ENCODE measurements at places on chromosomes 1 and 21. TPM values are rescaled to one million over a fixed set of nuclear protein-coding genes. Genes with fewer than 3 reads are reported as not detected.

CDC14A gene
- total RNA-seq, result 2.2 TPM

TFF3 gene
- not detected for total RNA-seq

B3GALT5 gene
- total RNA-seq, result 0.02 TPM

FCRL3 gene
- total RNA-seq, result not detected

TRAPPC3 gene
- total RNA-seq, result 194 TPM

SLC9A1 gene
- total RNA-seq, result 23.6 TPM

AMY1B gene
- not detected for total RNA-seq

DHRS3 gene
- 229 TPM for total RNA-seq

DNA sequence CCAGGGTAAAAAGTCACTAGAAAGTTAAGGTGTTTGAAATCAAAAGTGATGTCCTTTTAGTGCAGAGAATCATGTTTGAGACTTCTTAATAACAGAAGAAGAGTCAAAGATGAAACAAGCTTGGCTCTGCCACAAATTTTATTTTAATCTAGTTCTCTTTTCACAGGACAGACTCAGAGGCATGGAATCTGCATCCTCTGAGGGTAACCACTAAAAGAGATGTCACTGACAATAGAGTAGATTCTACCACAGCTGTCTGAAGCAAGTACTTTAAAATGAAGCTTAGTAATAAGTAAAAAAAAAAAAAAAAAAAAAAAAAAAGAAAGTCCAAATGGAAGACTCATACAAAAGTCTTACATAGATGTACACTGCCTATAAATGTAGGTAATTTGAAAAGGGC, 519.7 kb upstream of the PRMT6 start:
- no peak for DNase-seq

DNA sequence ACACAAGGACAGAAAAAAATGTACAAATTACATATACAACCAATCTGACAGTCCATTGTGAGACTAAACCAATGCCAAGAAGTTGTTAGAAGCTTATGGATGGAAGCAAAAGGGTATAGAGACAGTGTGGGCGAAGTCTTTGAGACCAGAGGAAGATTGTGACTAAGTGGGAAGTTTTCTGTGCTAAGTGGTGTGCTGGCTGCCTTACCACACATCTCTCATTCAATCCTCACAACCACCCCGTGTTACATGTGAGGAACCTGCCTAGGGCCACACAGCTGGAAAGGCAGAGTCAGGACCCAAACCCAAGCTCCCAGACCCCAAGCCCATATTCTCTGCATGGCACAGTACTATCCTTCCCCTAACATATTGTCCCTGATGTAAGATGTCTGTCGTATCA, 53.5 kb upstream of the DUSP10 start:
- DNase-seq, result no peak

- DNase-seq, result no peak
Measured at GRCh38 chr1:1132042-1132950, 16.4 kb upstream of the C1orf159 start.

DNA sequence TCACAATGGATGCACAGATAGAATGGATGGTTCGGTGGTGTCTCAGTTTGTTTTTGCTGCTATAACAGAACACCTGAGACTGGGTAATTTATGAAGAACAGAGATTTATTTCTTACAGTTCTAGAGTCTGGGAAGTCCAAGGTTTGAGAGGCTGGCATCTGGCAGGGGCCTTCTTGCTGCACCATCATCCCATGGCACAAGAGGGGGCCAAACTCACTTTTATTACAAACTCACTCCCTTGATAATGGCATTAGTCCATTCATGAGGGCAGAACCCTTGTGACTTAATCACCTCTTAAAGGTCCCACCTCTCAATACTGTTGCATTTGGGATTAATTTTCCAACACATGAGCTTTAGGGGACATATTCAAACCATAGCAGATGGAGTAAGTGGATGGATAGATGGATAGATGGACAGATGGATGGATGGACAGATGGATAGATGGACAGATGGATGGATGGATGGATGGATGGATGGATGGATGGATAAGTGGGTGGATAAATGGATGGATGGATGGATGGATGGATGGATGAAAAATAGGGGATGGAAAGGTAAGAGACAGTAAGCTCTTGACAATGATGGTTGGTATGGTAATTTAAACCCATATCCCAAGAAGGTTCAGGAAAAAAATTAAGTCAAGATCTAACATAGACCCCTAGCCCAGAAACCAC, 16.5 kb downstream of the CAMK2N1 start:
- no peak for DNase-seq

DNA sequence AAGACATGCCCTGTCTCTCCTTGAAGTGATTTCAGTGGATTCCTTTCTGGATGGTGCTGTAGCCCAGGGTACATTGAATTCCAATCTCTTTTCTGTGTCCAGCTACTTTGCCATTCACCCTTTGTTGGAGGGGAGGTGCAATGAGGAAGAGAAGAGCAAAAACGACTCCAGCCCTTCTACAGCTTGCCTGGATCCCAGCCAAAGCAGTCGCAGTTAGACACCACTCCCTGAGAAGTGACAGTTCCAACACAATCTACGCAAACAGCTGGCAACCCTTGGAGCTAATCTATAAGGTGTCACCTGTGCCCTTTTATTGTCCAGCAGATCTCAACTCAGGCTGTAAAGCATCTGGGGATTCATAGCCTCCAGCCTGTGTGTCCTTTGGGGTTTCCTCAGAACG, 4.6 kb downstream of the CD244 start:
- DNase-seq, result no peak

DNA sequence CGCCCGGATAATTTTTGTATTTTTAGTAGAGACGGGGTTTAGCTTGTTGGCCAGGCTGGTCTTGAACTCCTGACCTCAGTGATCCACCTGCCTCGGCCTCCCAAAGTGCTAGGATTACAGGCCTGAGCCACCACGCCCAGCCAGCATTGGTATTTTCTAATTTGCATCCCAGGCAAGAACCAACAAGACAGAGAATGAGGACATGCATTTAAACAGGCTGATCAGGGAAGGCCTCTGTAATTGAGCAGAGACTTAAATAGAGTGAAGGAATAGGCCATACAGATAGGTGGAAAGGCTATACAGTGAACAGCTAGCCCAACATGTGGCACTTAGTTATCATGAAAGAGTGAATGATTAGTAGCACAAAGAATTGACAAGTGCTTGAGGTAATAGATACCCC, 230.4 kb downstream of the SLC35F3 start:
- no peak for DNase-seq

DNA sequence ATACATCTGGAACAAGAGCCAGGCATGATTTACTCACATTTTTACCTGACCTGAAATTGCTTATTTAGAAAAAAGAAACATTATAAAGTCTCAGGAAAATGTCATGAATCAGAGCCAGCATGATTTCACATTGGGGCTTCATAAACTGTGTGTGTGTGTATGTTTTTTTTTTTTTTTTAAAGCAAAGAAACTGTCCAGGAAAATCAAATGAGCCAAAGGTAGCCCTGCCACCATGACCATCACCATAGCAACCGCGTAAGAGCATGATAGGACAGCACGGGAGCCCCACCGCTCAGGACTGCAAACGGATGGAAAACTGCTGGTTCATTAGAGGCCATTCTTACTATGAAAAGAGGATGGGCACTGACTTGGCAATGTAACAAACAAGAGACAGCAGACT, 139.2 kb downstream of the NTMT2 start:
- no peak for DNase-seq

- no peak for DNase-seq
Measured at GRCh38 chr1:8754247-8754650, 63.2 kb downstream of the RERE start.

DNA sequence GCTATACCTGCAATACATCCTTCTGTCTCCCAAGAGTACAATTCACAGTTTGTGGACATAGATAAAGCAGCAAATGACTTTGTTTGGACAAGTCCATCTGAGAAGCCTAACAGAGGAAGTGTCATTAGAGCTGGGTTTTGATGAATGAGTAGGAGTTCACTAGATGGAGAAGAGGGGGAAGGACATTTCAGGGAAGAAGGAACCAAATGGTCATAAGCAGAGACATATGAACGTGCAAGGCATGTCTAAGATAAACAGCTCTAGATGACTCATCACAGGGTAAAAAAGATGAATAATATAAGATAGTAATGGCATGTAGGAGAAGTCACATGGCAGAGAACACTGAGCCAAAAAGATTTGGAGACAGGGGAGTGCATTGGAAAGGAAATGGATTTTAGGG, 54.5 kb downstream of the HMGB4 start:
- peak; percentile 17 for DNase-seq

DNA sequence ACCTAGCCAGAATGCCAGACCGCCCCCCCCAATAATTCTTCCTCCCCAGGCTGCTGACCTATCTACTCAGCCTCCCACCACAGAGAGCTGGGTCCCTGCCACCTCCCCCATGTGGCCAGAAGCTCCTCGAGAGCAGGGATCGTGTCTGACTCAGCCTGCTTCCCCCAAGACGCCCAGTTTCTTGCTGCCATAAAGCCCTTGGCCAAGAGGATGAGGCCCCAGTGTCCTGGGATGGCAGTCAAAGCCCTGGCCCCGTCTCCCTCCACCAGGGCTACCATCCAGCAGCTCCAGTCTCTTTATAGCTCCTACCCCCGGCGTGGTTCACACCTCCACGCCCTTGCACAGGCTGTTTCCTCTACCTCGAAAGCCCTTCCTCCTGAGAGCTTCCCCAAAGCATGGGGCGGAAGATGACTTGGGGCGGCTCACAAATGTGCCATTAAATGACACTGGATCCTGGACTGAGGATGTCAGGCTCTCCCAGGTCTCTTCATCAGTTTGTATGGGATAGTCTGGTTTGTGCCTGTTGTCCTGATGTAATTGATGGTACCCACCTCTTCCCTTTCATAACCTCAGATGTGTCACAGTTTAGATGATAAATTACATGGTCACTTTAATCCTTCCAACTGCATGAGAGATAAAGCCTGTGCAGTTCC, 13.2 kb downstream of the ADGRB2 start:
- DNase-seq, result peak; percentile 83

- peak; percentile 90 for DNase-seq
Measured at GRCh38 chr1:27671964-27672749, at the start of gene IFI6. Gene IFI6, minus strand, starts transcription at chr1:27672192. Its CDS starts 2,878 bp downstream, at chr1:27669314.

GRCh38 chr1:112439592-112439991, 43.6 kb downstream of the CTTNBP2NL start:
- DNase-seq, result no peak

- DNase-seq, result no peak
Measured at GRCh38 chr1:210815641-210816550, 318.1 kb downstream of the KCNH1 start.

DNA sequence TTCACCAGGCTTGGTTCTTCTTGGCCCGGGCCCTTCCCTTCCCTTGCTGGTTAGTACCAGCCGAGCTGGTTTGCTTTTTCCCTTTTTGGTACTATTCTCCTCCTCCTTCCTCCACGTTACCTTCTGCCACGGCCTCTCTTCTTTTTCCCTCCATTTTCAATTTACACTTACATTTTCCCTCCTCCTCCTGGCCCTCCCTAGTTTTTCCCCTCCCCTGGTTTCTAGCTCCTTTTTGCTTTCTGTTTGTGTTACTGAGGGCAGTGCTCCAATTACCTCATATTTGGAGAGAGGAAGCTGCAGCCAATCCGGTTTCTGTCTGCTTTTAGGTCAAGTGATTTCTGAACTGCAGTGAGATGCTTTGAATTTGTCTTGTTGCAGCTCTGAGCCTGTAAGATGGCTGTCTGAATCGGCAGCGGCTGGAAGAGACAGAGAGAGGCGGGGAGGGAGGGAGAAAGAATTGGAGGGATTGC, 63.7 kb downstream of the MACF1 start:
- DNase-seq, result peak; percentile 51

GRCh38 chr1:172955161-172955815, 95.5 kb downstream of the TNFSF18 start:
- no peak for DNase-seq

DNA sequence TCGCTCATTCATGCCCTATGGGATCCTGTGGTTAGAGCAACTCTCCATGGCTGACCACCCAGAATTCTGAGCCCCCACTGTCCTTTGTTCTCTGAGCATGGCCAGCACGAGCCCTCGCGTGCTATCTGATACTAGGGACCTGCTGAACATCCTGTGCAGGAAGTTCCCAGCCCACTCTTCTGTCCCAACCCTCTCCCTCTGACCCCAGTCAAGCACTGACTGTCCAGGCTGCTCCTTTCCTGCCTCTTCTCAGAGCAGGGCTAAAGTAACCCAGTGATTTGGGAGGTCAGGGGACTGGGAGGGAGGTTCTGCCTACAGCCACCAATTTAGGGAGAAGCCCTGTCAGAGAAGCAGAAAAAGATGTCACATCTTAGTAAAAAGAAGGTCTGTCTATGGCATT, 21.2 kb downstream of the CYP4B1 start:
- no peak for DNase-seq

DNA sequence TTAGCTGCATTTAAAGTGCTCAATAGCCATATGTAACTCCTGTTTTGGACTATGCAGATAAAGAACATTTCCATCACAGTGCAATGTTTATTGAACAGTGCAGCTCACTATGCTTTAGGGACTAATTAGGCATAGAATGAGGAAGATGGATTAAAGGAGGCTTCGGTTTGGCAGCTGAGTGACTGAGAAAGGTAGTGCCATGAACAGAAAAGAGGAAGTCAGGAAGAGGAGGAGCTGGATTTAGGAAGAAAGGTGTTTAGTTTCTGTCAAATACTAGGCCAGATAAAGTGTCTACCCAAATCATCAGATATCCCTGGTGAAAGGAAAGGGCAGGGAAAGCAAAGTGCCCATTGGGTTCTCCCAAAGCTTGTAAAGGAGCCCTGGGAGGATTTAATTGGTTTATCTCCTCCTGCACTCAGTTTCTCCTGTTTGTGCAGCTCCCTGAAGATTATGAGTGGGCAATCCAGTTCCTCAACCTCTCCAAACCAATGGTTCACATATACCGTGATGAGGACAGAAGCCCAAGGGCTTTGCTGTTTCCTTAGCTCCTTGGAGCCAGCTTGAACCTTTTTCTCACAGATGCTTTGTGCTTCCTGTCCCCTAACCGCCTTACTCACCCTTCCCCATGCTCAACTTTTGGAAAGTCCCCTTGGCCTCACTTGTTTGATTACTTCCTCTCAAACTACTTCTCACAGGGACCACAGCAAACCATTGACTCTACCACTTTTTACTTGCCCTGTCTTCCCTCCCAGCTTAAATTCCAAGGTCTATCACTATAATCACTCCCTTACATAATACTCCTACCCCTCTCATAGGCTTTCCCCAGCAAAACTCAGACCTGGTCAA, 3.5 kb upstream of the RAP1A start:
- no peak for DNase-seq

GRCh38 chr21:30268608-30269197, 14.0 kb downstream of the KRTAP24-1 start:
- no peak for DNase-seq

GRCh38 chr21:30719401-30719800, 824 bp upstream of the KRTAP21-3 start:
- DNase-seq, result no peak

DNA sequence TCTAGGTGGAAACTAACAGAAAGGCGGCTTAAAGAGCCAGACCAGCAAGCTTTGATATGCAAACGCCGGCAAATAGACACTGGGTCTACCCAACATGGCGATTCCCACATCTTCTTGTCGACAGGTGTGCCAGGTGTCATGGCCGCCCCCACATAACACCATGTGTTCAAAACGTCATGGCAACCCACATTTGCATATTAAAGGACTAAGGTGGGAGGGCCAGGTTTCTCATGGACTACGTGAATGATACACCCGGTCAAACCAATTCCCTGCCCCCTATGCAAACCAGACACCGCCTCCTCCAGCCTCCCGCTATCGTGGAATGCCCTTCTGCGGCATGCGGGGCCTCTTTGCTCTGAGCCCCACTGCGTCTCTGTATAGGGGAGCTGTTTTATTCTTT, 41.3 kb downstream of the ICOSLG start:
- no peak for DNase-seq

All from MG63 (cell line).